ENCODE measurements at places on chromosomes 13 and 19.

DNA sequence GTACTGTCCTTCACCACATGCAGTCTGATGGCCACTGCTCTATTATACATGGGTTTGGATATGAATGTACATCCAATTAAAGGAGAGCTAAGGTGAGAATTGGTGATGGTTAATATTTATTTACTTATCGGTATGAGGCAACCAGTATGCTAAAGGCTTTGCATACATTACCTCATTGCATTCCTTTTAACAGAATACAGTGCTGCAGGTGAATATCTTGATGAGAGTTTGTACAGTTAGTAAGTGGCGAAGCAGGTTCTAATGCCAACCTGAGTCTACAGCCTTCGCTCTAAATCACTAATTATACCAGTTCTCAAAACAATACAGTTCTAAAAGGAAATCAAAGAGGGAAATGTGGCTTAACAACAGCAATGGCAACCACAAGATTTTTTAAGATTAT is 284.1 kb downstream of the ITGBL1 start:
- no peak for DNase-seq

- DNase-seq, result no peak
Observed at GRCh38 chr13:23866420-23867026, 22.7 kb downstream of the MIPEP start.

DNA sequence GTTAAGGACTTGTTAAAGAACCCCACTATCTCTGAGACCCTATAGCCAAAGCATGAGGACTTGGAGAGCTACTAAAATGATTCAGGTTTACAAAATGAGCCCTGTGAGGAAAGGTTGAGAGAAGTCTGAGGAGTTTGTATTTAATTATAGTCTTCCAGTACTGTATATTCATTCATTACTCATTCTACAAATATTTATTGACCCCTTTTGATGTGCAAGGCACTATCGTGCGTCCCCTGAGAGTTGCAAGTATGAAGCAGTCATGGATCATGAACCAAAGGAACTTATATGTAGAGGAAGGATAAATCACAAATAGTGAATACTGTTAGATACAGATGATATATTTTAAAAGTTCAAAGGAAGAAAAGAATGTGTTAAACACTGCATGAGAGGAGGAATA is 84.4 kb downstream of the DNAJC15 start:
- DNase-seq, result no peak

- no peak for DNase-seq
Observed at GRCh38 chr13:24146961-24147569, 13.5 kb upstream of the SPATA13 start.

GRCh38 chr13:20119960-20120359 is 40.9 kb downstream of the GJA3 start:
- no peak for DNase-seq

- no peak for DNase-seq
Observed at GRCh38 chr13:51821606-51822005, 17.6 kb upstream of the DHRS12 start.

- no peak for DNase-seq
Observed at GRCh38 chr13:27024776-27025492, 146.7 kb downstream of the USP12 start.

DNA sequence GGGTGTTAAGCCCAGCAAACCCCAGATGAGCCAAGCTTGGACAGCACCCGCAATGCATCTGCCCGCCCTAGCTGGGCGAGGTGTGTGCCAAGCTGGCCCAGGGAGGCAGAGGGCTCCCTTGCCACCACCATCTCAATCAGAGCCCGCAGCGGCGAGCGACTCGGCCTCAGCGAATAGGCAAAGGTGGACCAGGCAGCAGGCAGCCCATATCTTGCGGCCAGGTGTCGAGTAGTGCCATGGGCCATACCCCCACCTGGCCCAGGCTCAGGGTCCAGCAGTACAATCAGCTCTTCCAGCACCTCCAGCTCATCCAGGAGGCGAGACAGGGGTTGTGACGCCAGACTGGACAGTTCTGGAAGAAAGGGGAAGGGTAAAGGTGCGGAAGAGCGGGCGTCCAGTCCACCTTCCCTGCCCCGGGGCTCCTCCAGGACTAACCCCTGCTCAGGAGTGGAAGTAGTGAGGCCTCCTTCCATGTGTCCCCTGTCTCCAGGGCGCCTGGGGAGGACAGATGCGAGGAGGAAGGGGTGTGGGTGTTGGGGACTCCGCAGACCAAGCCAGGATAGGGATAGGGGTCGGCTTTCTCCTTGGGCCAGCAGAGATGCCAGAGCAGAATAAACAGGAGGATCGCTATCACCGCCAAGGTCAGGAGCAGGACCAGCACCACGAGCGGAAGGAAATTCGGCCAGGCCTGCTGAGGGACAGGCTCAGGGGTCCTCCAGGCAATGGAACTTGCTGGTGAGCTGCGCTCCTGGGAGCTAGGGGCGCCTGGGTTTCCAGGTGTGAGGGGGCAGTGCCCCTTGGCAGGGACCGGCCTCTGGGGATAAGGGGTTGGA is 2.8 kb downstream of the IGFLR1 start:
- no peak for DNase-seq

GRCh38 chr19:50486823-50487515 is 10.3 kb upstream of the GARIN5A start:
- peak; percentile 68 for DNase-seq

GRCh38 chr13:86920961-86921360 is 750.2 kb upstream of the SLITRK5 start:
- DNase-seq, result no peak

DNA sequence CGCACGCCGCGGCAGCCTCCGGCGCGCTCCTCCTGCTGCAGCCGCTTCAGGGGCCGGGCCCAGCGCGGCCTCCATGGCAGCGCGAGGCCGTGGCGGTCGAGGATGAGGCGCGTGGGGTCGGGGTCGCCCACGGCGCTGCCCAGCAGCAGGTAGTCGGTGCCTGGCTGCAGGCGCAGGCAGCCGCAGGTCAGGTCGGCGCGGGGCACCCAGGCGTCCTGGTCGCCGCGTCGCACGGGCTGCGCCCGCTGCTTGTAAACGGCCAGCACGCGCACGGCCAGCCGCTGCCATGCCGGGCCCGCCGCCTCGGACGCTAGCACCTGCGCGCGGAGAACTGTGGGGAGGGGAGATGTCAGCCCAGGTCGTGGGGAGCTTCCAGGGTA is 11.1 kb downstream of the NTN5 start:
- DNase-seq, result no peak

DNA sequence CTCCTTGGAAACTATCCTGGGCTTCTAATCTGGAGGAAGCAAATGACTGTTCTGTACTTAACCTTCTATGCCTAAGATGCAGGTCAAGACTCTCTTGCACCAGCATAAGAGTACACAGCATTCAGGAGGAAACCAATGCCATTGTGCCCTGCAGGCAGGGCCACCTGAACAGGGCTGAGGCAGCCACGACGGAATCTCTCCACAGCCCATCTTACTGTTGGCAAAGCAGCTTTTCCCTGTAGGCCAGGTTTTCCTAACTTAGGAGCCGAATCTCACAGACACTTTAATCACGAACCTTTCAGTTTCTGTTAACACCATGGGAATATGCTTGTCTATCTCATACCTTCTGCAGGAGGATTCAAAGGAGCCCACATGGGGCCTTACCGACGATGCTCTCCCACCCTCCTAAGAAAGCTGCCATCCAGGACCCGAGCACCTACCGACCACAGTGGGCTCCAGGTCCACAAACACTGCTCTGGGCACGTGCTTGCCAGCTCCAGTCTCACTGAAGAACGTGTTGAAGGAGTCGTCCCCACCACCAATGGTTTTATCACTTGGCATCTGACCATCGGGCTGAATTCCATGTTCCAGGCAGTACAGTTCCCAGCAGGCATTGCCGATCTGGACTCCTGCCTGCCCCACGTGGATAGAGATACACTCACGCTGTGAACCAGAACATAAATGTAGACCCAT is 2.6 kb downstream of the TUBA3C start:
- DNase-seq, result no peak

DNA sequence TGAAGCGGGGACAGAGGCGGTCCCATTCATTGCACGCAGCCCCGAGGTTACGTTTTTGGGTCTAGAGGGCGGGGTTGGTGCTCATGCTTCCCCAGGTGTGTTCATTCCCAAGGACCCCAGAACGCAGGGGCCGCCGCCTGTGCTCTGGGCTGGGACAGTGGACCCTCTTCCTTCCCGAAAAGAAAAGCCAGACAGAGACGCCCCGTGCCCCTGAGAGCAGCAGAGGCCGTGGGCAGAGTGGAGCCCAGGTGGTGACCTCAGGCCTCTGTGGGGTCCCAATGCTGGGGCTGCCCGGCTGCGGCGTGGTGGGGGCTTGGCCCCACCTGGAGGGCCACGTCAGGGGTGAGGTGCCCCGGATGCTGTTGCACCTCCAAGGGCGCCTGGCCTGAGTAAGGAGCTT is 15.4 kb downstream of the SGTA start:
- DNase-seq, result no peak

- DNase-seq, result no peak
Observed at GRCh38 chr13:21986602-21987001, 315.7 kb downstream of the FGF9 start.

DNA sequence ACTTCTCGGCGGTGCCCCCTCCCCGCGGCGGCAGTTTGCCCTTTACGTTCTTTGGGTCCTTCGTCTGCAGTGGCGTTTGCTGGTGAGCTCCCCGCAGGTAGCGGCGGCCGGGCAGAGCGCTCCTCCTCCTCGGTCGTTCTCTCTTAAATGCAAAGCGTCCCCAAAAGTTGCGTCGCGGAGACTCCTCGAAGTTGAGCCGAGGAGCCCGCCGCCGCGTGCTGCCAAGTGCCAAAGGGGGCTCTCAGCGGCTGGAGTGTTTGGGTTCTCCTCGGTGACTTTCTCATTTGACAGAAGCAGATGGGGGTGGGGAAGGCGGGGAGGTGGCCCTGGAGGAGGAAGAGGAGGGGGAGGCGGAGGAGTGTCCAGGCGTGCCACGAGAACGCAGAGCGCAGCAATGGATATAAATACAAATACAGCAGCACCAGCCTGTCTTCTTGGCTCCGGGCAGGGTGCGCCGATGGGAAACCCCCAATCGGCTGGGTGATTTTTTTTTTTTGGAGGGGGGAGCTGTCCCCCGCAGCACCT is at the start of gene SOX21:
SOX21 (minus strand) TSS at position 259 of the 525 bp plus-strand sequence. CDS start 496 bp downstream, outside the sequence.
- no peak for DNase-seq

GRCh38 chr13:44004878-44005277 is 125.2 kb downstream of the LACC1 start:
- no peak for DNase-seq

DNA sequence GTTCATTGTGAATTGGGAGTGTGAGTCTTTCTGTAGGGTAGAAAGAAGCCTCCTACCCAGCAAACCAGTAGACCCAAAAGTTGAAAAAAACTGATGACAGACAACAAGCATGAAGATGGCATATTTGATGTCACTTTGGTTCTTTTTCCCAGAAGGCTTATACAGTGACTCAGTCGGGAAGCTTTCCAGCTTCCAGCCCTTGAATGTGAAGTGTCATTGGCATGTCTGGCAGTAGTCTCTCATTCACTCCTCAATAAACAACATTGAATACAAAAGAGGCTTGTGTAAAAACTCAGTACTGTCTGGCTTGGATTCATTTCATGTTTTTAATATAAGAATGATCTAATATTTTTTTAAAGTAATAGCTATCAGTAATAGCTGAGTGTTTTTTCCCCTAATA is 68.7 kb downstream of the IPO5 start:
- no peak for DNase-seq

DNA sequence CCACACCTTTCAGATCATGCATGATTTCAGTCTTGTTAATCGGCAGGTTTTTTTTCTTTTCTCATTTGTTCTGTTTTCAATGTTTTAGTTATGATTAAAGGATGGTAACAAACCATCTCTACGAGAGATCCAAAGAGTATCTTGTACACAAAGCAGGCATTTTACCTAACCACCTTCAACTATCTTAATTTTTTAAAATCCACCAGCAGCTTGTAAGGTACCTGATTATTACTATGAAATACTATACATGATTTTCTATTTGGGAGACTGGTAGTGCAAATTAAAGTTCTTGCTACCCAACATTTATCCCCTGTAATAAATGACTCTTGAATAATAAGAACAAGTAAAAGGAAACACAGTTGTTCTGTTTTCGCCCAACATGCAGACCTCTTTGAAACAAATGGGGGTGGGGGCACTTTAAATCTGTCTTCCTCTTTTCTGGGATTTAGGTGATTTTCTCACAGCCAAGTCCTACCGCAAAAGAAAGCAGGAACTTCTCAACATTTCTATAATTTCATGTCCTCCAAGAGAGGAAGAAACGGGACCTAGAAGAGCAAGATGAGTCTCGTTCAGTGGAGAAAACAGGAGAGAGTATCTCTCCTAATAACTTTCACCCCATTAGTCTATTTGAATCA is 3.6 kb downstream of the POU4F1 start:
- no peak for DNase-seq

DNA sequence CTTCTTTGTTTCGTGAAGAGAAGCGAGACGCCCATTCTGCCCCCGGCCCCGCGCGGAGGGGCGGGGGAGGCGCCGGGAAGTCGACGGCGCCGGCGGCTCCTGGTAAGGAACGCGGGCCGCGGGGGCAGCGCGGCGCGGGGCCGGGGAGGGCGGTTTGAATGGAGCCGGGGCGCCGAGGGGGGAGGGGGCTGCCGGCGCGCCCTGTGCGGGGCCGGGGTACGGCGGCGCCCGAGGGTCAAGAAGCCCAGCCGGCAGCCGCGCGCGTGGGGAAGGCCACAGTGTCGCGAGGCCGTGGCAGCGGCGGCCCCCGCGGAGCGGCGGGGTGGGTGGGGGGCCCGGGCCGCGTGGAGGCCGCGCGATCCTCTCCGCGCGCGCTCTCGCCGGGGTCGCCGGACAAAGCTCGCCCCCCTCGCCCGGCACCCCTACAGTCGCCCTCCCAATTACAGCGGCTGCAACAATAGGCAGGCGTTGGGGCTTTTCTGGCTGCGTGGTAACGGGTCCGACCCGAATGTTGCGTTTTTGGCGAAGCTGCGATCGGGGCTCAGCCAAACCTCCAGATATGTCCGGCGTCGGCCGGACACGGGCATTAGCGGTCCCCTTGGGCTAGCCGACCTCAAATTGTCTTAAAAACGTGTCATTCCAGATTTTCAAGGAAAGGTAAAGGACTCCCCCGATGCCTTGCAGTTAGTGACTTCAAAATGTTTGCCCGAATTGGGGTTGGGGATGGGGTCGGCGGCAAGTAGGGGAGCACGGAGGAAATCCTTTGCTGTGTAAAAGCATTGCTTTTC is 437 bp downstream of the SMARCA4 start:
- DNase-seq, result no peak

- no peak for DNase-seq
Observed at GRCh38 chr19:42067315-42067888, 2.6 kb downstream of the GRIK5 start.

DNA sequence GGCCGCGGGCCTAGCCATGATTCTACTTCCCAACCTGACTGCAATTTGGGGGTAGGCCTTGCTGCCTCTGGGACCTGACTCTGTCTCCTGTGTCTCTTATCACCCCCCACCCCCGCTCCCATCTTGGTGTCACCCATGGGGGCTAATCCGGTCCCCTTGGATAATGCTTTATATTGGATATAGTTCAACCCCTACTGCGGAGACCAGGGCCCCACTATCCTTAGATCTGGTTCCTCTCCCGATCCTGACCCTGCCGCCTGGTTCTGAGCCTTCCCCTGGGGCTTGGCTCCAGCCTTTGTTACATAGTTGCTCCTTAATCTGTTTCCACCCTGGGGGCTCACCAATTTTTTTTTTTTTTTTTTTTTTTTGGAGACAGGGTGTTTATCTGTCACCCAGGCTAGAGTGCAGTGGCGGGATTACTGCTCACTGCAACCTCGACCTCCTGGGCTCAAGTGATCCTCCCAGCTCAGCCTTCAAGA is 1.3 kb downstream of the BLOC1S3 start:
- no peak for DNase-seq

Data from activated T-cell treated with anti-CD3 and anti-CD28 coated beads for 48 hours (primary cell).